ENCODE measurements at places on chromosomes 11 and 22. TPM values are rescaled to one million over a fixed set of nuclear protein-coding genes. Genes with fewer than 3 reads are reported as not detected.
A peak's percentile ranks its signal among the peaks of the same experiment; 100 is the strongest.

The LRRC56 gene
- total RNA-seq: 0.28 TPM

The SAA1 gene
- not detected for total RNA-seq

The CST6 gene
- 0.54 TPM for total RNA-seq

The NCR3LG1 gene
- 3.9 TPM for total RNA-seq

- H3K27me3 ChIP-seq: no peaks in the 10 kb centered on the region
- H3K4me3 ChIP-seq: peak overlapping the region; percentile 64
- peak overlapping the region; percentile 53 for H3K27ac ChIP-seq
- H3K36me3 ChIP-seq: no peaks in the 10 kb centered on the region
- H3K4me1 ChIP-seq: no peaks in the 10 kb centered on the region
These were observed 561 bp downstream of the PGM2L1 start for GRCh38 chr11:74397501-74398243.

DNA sequence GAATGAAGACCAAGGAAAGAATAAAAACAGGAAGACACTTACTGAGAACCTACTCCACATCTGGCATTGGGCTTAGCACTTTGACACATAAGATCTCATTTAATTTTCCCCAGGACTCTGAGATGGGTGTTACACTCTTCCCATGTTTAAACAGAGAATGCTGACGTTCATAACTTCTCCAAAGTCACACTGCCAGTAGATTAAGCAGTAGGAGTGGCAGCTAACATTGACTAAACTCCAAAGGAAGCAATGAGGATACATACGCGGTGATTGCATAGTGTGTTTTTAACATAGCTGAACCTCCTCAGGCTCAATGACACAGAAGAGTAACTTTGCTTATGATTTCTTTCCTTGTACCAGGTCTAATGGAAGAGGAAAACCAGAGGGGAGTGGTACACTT, 14.5 kb upstream of the OR10V1 start:
- no peaks in the 10 kb centered on the region for H3K4me1 ChIP-seq
- DNase-seq: no peak
- H3K27ac ChIP-seq: no peak overlapping the region
- no peaks in the 10 kb centered on the region for H3K36me3 ChIP-seq
- H3K27me3 ChIP-seq: no peaks in the 10 kb centered on the region

DNA sequence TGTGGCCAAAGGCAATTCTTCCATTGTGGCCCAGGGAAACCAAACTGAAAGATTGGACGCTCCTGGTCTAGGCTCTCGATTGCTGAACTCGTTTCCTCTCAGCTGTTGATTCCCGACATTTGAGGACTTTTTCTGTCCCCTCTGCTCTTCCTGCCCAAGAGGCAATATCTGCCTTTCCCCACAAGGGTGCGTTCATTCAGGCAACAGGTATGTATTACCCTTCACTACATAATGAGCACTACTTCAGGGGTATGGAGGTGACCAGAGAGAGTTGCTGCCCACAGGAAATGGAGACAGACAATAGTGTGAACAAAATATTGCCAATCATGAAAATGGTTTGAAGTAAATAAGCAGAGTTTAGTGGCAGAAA, 8.2 kb downstream of the PTH start:
- H3K27ac ChIP-seq: no peak overlapping the region
- no peaks in the 10 kb centered on the region for H3K4me1 ChIP-seq
- H3K27me3 ChIP-seq: no peaks in the 10 kb centered on the region
- peak; percentile 3 for DNase-seq

GRCh38 chr11:73804712-73805111, 17.0 kb downstream of the MRPL48 start:
- no peak for DNase-seq
- H3K27ac ChIP-seq: no peak overlapping the region
- no peaks in the 10 kb centered on the region for H3K4me1 ChIP-seq
- H3K4me3 ChIP-seq: no peak overlapping the region
- H3K36me3 ChIP-seq: no peaks in the 10 kb centered on the region

DNA sequence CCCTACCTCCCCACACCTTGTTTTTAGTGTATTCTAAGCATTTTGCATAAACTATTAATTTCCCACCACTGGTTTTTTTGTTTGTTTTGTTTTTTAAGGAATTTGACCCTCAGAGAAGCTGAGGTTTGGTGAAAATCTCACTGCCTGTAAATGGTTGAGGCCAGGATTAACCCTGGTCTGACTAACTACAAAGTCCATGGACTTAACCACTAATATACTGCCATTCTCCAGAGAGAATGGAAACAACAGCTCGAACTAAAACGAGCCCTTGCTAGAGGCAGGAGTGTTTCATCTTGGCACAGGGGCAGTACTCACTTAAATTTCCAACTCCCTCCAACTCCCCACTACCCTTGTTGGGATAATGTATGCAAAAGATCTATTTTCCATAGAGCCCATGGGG, 3.0 kb downstream of the CTNND1 start:
- peak overlapping the region; percentile 42 for H3K27ac ChIP-seq
- H3K27me3 ChIP-seq: no peaks in the 10 kb centered on the region
- peaks cover 8% of the 10 kb centered on the region for H3K4me1 ChIP-seq

DNA sequence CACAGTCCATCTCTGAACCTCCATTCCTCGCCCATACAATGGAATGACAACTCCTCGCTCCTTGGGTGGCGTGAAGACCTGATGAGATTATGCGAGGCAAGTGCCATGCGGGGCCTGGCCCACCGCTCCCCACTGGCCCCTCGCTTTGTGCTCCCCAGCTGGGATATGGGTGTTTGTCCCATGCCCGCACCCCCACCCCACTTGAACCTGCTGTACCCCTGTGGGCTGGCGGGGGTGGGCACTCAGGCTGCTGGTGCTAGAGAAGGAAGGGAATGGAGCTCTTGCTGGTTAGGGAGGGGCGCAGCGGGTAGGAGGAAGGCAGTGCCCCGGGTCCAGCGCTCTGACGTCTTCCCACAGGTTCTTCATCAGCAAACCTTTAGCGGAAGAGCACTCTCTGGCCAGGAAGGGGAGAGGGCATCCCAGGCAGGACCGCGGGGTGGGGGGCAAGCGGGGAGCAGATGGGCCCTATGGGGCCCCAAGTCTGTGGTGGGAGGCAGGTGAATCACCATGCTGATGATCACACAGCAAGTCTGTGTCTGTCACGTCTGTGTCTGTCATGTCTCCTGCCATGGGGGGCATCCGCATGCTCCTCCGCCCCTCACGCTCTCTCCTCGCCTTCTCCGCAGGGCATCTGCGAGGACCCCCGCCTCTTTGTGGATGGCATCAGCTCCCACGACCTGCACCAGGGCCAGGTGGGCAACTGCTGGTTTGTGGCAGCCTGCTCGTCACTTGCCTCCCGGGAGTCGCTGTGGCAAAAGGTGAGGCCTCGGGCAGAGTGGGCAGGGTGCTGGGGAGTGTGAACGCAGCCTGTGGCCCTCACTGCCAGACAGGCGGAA, 9.4 kb upstream of the OMP start:
- H3K27ac ChIP-seq: no peak overlapping the region
- DNase-seq: no peak
- H3K36me3 ChIP-seq: peaks cover 2% of the 10 kb centered on the region

All from IMR-90 (cell line).